ENCODE measurements at places on chromosomes 1 and 21.

DNA sequence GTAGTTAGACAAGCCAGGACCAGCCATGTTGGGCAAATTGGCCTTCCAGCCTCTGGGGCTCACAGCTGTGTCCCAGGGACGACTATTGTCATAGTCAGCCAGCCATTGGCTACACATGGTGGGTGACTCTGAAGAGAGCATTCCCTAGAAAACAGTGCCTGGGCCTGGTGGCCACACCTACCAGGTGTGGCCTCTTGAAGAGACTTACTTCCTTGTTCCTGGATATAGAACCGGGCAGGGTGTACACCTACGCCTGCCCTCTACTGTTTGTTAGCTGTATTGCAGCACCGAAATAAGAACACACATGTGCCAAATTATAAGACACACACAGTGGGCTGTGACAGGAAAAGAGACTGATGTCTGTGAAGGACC, 134.6 kb upstream of the ARHGEF16 start:
- DNase-seq, result peak; percentile 23

- peak; percentile 27 for DNase-seq
Observed at GRCh38 chr1:180981596-180982387, 40.9 kb downstream of the STX6 start.

- DNase-seq, result no peak
Observed at GRCh38 chr1:187313115-187313514, 484.4 kb downstream of the PLA2G4A start.

DNA sequence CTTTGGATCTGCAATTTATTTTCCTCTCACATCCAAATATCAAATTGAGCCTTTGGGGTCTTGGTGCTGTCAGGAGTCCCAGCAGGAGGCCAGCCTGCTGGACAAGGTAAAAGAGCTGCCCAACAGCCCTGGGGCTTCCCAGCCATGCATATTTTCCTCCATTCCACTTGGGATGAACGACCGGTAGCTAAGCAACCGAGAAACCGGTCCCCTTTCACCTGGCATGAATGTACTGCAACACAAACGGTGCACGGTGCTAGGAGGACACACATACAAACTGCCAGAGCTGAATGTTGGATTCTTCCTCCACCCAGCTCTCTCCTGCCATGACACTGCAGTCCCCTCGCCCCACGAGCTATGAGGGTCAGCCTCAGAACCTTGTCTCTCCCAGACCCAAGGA, 42.7 kb downstream of the BCAR3 start:
- no peak for DNase-seq

- peak; percentile 40 for DNase-seq
Observed at GRCh38 chr21:43893536-43894205, 28.6 kb downstream of the AGPAT3 start.

DNA sequence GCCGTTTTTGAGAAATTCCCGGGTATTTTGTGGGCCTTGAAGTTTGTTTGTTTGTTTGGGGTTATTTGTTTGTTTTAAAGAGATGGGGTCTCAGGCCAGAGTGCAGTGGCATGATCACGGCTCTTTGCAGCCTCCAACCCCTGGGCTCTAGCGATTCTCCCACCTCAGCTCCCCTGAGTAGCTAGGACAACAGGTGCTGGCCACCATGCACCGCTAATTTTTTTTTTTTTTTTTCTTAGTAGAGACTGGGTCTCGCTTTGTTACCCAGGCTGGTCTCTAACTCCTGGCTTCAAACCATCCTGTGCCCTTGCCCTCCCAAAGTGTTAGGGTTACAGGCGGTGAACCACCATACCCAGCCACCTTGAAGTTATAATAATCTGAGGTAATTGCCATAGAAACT, 2.0 kb downstream of the CHTOP start:
- DNase-seq, result no peak

DNA sequence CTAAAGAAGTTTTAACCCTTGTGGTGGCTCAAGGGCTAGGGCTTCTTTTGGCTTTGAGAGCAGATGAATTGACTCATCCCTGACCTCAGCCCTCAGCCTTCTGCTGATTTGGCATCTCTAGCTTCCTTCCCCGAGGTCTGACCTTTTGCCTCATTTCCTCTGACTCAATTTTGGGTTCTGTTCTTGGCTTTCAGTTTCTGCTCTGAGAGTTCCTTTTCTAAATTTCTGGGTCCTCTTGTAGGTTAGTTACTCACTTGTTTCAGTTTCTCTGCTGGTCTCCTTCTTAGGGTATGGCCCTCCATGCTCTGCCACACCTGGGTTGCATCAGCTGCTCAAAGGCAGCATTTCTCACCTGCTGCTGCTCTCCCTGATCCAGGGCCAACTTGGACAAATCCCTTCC, 19.4 kb downstream of the PDE4B start:
- DNase-seq, result peak; percentile 63

DNA sequence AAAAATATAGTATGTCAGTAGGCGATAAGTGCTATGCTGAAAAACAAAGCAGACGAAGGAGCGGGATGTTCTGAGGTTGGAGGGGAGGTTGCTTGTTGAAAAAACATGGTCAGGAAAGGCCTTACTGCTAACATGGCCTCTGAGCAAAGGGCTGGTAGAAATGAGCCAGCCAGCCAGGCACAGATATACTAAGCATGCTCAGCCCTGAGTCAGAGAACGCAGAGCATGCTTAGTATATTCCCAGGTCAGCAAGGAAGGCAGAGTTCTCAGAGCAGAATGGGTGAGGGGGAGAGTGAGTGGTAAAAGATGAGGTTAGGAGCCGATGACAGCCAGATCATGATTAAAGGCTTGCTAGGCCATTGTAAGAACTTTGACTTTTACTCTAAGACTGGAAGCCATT, 36.7 kb downstream of the ZBTB40 start:
- DNase-seq, result no peak

DNA sequence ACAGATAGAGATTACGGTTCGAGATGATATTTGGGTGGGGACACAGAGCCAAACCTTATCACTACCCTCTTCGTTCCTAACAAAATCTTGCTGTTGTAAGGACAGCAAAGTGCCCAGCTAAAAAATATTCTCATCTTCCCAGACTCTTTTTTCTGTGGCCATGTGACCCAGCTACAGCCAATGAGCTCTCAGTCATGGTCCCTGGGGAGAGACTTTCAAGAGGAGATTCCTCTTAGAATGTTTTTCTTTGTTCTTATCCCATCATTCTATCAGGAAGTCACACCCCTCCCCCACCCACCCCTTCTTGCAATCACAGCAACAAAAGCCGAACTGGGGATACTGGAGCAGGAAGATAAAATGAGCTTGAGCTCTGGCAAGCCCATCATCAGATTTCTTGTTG, 247.1 kb downstream of the CHRM3 start:
- DNase-seq, result no peak

- no peak for DNase-seq
Observed at GRCh38 chr1:247337250-247337746, 5.6 kb upstream of the ZNF496 start.

- peak; percentile 72 for DNase-seq
Observed at GRCh38 chr1:181141431-181141910, 53.0 kb downstream of the IER5 start.

DNA sequence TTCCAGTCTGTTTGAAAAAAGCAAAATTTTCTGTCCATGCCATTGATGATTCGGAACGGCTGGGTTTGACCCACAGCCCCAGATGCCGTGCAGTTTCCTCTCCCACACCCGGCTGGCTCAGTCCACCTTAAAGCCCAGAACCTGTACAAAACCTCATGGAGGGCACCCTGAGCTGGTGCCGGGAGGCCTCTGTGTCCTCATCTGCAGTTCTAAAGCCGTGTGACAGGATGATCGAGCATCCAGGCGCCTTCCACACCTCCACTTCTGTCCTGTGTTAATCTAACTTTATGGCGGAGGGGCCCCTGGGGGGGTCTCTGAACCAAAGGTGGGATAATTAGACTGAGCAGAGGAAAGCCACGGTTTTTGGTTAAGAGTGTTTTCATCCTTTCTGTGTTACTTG, 49.6 kb downstream of the SLC37A1 start:
- no peak for DNase-seq

GRCh38 chr1:58183286-58183685, 363.2 kb downstream of the OMA1 start:
- DNase-seq, result no peak

DNA sequence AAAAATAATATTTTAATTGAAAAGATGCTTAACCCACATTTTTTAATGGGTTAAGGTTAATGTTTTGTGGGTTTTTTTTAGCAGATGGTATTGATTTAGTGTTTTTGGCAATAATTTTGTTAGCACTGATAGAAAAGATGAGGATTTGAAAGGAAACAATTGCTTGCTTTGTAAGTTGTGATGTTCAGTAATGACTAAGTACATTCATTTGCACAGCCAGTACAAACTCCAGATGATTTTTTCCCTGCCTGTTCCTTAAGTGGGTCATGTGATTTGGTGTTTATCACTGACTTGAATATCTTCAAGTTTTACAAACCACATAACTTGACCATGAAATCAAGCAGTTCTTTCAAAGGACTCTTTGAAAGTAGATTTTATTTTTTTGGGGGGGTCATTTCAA, 15.0 kb downstream of the DISP1 start:
- no peak for DNase-seq

DNA sequence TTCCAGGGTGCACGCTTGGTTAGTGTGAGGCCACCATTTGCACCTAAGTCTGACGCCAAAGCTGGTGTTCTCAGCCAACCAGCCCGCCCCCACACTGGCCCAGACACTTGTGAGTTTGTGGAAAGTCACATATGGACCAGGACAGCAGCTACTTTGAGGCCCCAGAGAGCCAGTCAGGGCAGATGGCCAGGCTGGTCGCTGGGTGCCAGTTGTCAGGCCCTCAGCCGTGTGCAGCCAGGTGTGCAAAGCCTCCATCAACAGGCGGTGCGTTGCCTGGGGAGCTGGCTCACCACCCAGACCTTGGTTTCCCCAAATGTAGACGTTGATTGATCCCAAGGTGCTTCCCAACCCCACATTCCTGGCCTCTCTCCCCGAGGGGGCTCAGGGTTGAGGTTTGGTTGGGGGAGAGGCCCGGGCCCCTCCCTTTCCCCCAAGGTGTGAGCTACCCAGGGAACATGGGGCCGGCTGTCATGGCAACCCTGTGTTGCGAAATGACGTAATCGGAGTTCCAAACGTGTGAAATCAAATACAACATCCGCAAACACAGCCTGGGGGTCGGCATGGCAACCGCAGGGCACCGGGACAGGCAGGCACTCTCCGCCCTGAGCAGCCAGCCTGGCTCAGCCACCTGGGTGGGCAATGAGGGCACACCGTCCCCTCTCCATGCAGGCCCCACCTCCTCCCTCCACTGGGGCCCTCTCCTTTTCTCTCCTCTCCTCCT, 42.2 kb upstream of the WNT4 start:
- no peak for DNase-seq

DNA sequence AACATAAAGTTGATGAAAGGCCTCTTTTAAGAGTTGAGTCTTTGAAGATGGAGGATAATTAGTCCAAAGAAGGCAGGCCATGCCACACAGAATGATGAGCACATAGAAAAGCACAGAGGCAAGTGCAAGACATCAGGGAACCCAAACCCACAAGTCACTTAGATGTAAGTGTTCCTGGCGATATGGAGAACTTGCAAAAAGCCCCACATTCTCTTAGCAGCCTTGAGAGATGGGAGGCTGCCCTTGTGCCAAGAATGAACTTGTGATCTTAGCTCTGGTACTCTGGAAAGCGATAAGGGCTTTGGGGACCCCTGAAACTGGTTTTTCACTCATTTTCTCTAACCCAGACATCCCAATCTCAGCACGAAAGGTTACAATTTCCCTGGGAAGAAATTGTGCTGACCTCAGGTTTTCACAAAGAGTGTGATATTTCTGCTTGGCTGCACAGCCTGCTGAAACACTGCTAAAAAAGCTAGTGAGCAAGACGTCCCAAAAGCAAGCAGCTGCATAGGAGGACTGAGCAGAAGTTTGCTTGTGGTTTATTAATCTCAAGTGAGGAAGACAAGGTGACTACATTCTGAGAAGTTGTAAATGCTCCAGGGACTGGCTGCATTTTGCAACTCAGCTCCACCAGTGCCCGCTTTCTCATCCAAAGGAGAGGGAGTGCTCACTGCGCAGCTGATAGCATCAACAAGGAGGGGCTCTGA, 496.9 kb upstream of the CAMK1G start:
- DNase-seq, result no peak

DNA sequence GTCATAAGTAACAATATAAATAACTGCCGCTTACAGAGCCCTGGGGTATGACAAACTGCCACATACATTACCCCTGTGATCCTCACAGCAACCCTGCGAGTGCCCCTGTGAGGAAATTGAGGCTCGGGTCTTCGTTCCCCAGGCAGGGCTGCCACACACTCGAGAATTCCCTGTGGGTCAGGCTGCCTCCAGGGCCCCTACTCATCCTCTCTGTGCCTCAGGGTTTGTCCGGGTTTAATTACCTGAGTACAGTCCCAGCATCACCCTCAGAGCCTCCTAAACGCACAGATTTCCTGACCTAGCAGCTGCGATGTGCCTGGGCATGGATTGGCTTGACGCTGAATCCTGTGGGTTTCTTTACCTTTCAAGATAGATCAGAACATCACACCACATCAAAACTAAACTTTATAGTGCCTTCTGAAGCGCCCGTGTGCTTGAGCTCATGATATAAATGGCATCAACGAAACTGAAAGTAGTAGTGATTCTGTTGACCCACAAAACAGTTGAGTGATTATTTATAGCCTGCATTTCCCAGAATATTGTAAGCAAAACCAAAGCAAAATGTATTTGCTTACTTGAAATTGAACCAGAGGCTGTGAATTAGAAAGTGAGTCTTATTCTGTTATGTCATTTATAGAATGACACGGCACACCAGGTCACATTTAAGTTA, 14.0 kb downstream of the SLC37A1 start:
- DNase-seq, result peak; percentile 54

- DNase-seq, result no peak
Observed at GRCh38 chr1:213256438-213257087, 205.5 kb downstream of the RPS6KC1 start.
